ENCODE measurements at places on chromosomes 2 and 18.

- no peak for DNase-seq
Observed at GRCh38 chr2:217625557-217626169, 377.1 kb downstream of the TNS1 start.

- DNase-seq, result no peak
Observed at GRCh38 chr2:1572638-1573037, 159.4 kb downstream of the TPO start.

GRCh38 chr2:171271386-171271785, 110.7 kb upstream of the TLK1 start:
- DNase-seq, result no peak

DNA sequence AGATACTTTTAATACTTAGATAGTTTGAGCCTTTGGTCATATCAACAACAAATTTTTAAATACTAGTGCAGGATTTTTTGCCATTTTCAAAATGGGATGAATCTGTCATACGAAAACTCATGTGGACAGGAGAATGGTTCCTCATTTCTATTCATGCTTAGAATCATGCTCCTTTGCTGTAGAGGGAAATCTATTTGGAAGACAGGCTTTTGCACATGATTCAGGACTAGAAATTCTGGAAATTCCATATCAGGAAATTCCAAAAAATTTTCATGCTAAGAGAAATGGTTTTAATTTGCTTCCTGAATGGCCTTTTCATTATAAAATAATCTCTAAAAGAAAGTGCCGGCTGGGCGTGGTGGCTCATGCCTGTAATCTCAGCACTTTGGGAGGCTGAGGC, 39.3 kb downstream of the MOGAT1 start:
- no peak for DNase-seq

DNA sequence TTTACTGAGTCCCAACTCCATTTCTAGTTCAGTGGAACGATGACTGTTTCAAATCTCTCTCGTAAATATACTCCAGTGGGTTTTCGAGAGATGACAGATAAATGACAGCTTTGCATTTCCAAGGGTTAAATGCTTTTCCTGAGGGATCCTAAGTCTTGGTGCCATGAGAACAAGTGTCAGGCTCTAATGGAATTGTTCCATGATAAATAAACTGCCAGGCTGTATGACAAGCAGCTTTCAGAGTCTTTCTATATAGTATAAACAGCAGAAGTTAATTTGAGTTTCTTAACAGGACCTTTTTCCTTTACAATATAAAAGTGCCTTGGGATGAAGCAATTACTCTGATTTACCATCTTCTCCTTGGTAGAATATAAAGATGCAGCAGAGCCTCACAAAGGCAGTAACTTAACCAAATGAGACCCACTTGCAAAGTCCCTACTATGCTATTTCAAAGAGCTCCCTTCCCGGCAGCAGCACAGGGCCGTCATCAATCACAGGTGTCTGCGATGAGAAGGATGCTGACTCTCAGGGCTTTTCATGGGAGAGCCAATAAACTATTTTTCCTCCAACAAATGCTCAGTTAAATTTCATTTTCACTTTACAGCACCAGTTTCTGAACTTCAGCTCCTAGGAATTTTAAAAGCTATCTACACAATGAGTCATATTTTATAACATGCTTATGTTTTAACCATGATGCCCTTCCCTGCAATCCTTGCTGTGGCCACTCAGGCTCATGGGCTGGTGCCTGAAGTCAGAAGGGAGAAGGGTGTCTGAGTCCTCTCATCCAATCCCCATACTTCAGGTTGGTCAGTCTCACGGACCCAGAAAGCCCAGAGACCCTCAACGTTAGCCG, 123.8 kb downstream of the AFF3 start:
- no peak for DNase-seq

GRCh38 chr2:191204433-191204832, 40.8 kb upstream of the MYO1B start:
- DNase-seq, result no peak

DNA sequence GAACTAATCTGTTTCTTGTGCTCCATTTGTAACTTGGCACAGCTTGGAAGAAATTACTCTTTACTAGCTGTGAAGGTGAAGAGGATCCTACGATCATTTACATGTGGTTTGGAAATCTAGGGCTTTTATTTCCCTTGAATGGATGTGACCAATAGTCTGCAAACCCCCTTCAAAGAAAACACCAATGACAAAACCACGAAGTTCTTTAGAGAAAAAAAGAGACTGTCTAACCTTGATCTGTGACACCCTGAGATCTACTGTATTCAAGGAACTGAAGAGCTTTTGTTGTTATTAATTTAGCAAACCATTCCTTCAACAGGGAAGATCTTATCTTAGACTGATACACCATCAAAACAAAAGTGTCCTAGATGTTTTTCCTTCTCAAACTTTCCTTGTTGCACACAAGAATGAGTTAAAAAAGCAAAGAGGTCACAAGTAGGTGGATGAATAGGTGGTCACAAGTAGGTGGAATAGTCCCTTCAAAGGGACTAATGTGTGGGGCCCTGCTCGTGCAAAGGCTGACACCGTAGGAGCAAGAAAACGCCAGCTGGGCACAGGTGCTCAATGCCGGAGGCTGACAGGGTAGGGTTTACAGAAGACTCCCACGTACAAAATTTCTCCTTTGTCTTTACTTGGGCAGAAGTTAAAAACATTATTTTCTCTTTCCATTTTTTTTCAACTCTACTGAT, 95.6 kb upstream of the ITGB6 start:
- no peak for DNase-seq

DNA sequence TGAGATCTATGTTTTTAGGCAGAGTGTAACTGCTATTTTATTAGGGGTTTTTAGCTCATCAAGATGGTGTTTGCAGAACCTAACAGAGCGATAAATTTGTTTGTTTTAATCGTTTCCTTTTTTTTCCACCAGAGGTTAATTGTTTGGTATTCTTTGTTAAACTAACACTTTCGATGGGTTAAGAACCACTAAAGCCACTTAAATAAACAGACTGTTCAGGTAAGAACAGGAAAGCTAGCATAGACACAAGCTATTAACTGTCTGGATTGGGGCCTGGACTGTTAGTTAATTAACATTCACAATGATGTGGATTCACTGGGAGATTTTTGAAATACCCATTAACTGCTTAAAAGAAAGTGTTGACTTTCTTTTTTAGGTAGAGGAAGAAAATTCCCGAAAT, 209.0 kb upstream of the COPS8 start:
- DNase-seq, result no peak

GRCh38 chr2:11344956-11345677, 681 bp upstream of the ROCK2 start:
- peak; percentile 76 for DNase-seq

DNA sequence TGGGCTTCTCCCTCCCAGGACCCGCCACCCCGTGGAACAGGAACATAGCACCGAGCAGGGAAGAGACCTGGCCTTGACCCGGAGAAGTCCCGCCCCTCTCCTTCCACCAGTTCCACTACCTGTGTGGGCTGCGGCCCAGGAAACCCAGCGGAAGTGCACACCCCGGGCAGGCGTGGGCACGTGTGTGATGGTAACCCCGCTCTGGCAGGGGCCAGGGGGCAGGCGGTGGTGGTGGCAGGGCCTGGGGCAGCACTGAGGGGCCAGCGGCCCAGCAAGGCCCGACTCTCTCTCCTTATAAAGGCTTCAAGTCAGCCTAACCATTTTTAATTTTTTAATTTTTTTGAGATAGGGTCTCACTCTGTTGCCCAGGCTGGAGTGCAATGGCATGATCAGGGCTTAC, 129.0 kb upstream of the FAM98A start:
- no peak for DNase-seq

Measured in left colon (tissue), 2 donors.